ENCODE measurements at places on chromosomes 6 and 20.

GRCh38 chr20:40689943-40690835, 1.2 kb upstream of the MAFB start:
- peak; percentile 97 for DNase-seq

- no peak for DNase-seq
These were observed 9.8 kb downstream of the NEDD9 start for GRCh38 chr6:11222385-11223277.

- no peak for DNase-seq
These were observed 117.4 kb upstream of the FRMD1 start for GRCh38 chr6:168196385-168196860.

GRCh38 chr6:31416394-31417014, 13.1 kb downstream of the MICA start:
- no peak for DNase-seq

GRCh38 chr6:8831366-8832152, 396.2 kb upstream of the SLC35B3 start:
- DNase-seq, result peak; percentile 38

- DNase-seq, result no peak
These were observed 3.1 kb downstream of the C6orf89 start for GRCh38 chr6:36888654-36889481.

DNA sequence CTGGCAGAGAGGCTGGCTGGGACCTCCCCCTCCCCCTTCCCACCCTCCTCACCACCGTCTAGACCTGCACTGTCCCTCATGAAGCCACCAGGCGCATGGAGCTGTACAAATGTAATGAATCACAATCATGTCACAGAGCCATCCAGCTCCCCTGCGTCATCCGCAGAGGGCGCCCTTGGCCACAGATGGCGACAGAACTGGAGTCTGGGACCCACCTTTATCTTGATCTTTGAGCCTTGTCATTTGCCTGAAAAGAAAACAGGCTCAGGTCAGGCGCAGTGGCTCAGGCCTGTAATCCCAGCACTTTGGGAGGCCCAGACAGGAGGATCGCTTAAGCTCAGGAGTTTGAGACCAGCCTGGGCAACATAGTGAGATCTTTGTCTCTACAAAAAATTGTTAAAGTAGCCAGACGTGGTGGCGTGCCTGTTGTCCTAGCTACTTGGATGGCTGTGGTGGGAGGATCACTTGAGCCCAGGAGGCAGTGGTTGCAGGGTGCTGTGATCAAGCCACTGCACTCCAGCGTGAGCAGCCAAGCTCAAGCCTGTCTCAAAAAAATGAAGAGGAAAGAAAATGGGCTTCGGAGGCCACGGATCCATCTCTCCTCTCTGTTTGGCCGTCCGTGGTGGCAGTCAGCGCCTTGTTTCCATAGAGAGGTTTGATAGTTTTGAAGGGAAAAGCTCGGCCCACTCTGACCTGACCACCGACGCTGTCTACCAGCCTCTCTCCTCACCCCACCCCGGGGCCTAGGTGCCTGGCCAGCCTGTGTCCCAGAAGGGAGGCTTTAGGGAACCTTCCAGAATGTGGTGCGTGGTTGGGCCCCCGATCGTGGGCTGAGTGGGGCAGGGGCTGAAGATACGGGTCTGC, 6.2 kb downstream of the COL9A3 start:
- peak; percentile 58 for DNase-seq

GRCh38 chr6:146840216-146840615, 241.4 kb downstream of the ADGB start:
- no peak for DNase-seq

GRCh38 chr20:23759306-23759940, 8.7 kb upstream of the CST1 start:
- DNase-seq, result no peak

- DNase-seq, result no peak
These were observed 24.1 kb downstream of the ZHX3 start for GRCh38 chr20:41293269-41294037.

DNA sequence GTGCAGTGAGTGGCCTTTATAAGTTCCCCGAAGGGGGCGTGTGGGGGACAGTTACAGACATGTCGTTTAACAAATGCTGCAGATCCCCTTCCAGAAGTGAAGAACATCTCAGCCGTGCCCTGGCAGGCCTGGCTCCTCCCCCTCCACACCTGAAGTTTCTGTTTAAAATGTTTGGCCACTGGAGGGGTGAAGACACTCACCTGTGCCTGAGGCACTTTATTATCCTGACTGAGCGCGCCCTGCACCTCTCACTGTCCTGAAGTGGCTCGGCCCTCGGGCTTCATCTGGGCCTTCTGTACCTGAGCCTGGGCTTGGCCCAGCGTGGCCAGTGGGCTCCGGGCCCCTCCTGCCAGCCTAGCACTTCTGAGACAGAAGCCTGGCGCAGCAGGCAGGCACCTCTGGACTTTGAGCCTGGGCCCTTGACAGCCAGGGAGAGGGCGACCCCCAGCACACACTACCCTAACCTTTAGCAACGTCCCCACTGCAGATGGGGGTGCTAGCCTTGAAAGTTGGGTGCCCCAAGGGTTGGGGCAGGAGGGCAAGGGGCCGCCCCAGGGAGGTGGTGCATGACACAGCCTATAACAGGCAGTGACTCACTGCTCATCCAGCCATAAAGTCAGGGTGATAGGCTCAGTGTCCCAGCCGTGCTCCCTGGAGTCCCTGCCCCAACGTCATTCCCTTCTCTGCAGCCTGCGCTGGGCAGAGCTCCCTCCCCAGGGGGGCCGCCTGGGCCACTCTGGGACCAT, 13.6 kb upstream of the GATA5 start:
- DNase-seq, result no peak

- no peak for DNase-seq
These were observed 642 bp downstream of the EEF1A2 start for GRCh38 chr20:63497946-63498935.

Data from suppressor macrophage (primary cell).